ENCODE measurements at places on chromosomes 16 and 17. TPM values are rescaled to one million over a fixed set of nuclear protein-coding genes. Genes with fewer than 3 reads are reported as not detected.

The KRTAP3-1 gene
- total RNA-seq, result not detected

The YBX2 gene
- total RNA-seq, result not detected

The ARL5C gene
- not detected for total RNA-seq

The MYL11 gene
- total RNA-seq, result not detected

All from cardiac ventricle fibroblast (primary cell).